Aorta (tissue), 5 donors: ENCODE measurements at places on chromosomes 3 and 15. TPM values are rescaled to one million over a fixed set of nuclear protein-coding genes. Genes with fewer than 3 reads are reported as not detected.
A peak's percentile ranks its signal among the peaks of the same experiment; 100 is the strongest.

Gene SPESP1
- 1.3 TPM for total RNA-seq

Gene THRB
- 59.7 TPM for total RNA-seq

Gene CSTA
- total RNA-seq: 9.3 TPM

Gene LYZL4
- not detected for total RNA-seq

Gene SH3BP5
- total RNA-seq: 79.9 TPM

Gene PIK3R4
- 22.3 TPM for total RNA-seq

Gene SNTN
- not detected for total RNA-seq

Gene NOX5
- 0.19 TPM for total RNA-seq

Gene LRRK1
- total RNA-seq: 34.0 TPM

Gene POLQ
- total RNA-seq: 0.23 TPM

Gene HYKK
- 4.5 TPM for total RNA-seq

DNA sequence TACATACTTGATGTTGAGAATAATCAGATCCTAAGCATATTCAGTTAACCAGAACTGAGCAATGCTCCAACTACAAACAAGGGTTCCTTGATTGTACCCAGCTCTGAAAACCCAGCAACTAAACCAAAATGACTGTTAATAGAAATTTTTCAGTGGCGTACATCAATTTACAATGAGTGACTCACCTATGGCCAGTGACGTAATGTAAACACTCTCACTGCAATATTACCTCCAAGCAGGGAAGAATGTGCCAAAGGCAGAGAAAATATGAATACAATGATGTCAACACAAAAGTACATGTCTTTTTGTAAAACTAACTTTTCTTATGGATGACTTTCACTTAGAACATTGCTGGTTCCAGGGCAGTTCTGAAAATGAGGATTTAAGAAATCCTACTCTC, 611.3 kb downstream of the EDEM1 start:
- DNase-seq: no peak

- peak; percentile 59 for DNase-seq
Observed at GRCh38 chr3:24135280-24135679, 190.2 kb downstream of the NR1D2 start.

DNA sequence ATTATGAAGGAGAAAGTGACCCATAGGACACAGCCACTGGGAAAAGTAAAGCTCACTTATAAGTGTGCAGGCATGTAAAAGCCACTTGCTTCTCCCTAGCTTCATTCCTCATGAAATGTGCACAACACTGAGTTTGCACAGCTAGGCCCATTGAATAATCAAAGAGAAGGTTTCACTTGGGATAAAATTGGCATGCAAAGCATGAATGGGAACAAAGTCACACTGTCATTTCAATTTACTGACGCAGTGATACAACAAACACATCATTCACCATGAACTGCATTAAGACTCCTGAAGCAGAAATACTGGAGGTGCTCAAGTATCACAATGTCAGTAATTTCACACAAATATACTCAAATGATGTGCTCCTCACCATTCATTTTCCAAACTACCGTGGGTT, 61.1 kb downstream of the KCNMB2 start:
- DNase-seq: no peak

- peak; percentile 88 for DNase-seq
Observed at GRCh38 chr15:59299929-59300617, 72.6 kb downstream of the MYO1E start.

- no peak for DNase-seq
Observed at GRCh38 chr15:92807971-92808571, 92.1 kb upstream of the CHD2 start.

- no peak for DNase-seq
Observed at GRCh38 chr3:189622629-189623028, 8.6 kb upstream of the TP63 start.

DNA sequence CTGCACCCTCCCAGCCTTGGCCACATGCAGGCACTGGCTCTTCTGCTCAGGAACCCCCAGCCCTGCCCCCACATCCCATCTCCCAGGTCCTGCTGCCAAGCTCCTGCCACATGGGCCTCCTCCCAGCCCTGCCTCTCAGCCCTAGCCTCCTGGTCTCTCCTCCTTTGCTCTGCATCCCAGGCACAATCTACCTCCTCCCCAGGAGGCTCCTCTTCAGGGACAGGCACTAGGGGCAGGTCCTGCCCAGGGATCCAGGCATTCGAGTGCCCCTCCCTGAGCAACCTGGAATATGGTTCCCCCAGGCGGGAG, 12.4 kb downstream of the DNAJB8 start:
- DNase-seq: no peak

GRCh38 chr3:149343951-149344350, 10.5 kb upstream of the TM4SF18 start:
- DNase-seq: no peak

DNA sequence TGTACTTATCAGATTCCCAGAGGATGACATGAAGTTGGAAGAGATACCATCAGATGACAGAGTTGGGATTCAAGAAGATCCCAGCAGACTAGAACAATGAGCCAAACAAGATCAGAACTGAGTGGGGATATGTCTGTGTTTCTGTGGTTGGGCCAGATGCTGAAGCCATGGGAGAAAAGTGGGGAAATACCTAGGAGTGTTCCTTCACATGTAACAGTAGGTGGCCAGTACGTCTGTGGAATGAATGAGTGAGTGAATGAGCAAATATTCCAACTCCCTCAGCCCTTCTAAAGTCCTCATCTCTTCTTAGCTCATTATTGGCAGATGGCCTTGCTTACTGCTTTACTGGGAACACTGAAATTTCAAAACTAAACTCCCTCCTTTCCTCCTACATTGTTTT, 32.2 kb upstream of the GREM1 start:
- DNase-seq: no peak

DNA sequence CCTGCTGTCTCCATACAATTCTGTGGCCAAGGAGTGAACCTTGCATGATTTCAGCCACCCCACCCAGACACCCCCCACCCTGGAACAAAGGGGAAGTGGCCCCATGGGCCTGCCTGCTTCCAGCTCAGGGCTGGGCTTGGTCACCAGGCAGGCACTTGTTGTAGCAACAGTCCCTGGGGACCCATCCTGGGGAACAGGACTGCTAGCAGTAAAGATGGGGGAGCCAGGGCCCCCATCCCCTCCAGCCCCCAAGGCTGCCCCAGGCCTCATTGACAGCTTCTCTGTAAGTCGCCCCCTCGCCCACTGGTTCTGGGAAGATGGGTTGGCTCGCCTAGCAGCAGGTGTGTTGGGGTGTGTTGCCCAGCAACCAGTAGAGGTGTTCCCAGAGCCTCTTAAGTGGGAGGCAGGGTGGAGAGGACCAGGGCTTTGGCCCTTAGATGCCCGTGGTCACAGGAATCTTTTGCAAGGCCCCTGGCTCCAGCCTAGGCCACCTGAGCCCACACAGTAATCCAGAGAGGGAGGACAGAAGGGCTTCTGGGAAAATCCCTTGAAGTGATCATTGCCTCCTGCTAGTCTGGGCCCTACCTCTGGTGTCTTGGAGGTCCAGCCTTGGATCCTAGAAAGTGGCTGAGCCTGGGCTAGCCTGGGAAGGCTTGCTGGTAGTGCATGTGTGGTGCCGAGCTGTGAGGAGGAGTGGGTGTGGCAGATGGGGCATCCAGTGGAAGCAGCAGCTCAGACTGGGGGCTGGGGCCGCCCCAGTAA, 48.9 kb downstream of the CYP11A1 start:
- no peak for DNase-seq

DNA sequence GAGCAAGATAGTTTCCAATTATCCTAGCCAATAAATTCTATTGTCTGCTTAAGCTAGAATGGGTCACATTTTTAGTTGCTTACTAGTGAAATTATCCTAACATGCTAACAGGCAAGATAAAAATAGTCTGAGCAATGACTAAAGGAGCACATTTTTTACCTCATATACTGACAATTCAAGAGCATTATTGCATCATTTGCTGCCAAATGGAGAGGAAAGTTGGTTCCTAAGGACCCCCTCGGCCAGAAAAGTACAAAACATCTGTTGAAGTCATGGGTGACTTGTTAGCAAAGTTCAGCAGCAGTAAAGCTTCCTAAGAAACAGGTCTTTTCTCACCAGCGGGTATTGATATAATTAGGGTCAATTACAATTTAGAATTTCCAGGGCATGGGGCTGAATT, 1001.0 kb downstream of the FHIT start:
- DNase-seq: no peak

DNA sequence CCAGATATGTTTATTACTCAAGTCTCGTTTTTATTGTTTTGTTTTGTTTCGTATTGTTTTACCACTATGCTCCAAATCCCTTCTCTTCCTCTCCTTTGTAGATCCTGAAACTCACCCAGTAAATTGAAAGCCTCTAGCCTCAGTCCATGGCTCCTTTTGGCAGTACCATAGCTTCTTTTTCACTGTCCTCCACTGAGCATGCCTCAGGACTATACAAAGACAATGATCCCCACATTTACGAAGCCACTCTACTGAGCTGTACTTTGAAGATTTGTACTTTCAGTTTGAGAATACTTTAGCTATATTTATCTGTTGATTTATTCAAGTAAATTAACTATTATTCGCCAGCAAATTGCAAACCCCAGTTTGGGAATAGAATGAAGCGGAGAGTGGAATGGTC, 159.1 kb upstream of the SLITRK3 start:
- no peak for DNase-seq

DNA sequence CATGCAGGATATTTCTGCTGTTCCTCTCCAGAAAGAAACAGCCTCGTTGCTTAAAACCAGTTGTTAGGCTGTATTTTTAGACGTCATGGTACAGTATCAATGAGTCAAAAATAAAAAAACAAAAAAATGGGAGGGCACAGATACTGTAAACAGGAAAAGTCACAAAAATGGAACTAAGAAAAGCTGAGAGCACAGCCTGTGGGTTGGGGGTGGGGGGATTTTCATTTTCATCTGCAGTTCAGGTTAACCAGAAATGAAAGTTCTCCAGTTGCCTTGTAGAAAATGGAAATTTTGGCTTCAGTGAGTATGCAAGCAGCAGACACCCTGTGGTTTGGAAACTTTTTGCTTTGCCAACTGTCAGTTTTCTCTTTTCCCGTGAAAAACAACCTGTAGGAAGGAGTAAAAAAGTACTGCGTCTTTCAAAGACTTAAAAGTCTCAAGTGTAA, 59.0 kb downstream of the FRMD4B start:
- no peak for DNase-seq

GRCh38 chr3:15310491-15311370, 21.7 kb downstream of the SH3BP5 start:
- no peak for DNase-seq

- DNase-seq: no peak
Observed at GRCh38 chr3:126264952-126265351, 84.6 kb upstream of the ALDH1L1 start.

DNA sequence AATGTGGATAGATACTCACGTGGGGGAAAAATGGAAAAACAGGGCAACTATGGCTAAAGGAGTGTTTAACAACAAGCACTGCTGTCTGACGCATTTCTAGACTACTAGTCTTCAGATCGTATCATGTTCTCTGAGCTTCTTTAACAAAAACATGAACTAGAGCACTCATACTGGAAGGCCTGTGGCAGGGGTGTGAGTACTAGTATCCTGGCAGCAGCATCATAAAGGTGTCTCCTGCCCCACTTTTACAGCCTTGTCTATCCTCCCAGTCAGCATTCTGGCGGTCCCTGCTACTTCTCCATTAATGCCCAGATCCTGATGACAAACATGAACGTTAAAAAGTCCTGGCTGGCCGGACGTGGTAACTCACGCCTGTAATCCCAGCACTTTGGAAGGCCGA, 4.0 kb downstream of the FMN1 start:
- DNase-seq: no peak

DNA sequence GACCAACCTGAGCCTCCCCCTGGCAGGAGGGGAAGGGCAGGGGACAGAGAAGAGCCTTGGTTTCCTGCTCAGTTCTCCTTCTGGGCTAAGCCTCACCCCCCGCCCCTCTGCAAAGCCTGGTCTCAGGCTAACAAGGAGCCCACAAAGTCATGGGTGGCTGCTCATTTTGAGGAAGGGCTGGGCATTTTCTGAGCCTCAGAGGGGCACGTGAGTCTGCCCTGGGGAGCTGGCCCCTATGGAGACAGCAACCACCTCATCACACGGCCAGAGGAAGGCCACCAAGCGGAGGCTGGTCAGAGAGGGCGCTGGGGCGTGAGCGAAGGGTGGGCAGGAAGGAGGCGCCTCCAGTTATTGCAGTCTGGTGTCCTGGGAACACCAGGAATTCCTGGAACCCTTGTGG, 18.7 kb downstream of the ABTB1 start:
- DNase-seq: peak; percentile 52

DNA sequence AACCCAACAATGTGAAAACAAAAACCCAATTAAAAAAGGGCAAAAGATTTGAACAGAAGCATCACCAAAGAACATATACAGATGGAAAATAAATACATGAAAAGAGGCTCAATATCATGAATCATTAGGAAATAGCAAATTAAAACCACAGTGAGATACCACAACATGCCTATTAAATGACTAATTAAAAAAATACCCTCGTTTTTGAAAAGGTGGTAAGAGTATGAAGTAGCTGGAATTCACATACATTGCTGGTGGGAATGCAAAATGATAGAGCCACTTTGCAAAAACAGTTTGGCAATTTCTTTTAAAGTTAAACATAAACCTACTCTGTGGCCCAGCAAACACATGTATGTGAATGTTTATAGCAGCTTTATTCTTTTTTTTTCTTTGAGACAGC, 75.8 kb downstream of the B3GNT5 start:
- DNase-seq: no peak

DNA sequence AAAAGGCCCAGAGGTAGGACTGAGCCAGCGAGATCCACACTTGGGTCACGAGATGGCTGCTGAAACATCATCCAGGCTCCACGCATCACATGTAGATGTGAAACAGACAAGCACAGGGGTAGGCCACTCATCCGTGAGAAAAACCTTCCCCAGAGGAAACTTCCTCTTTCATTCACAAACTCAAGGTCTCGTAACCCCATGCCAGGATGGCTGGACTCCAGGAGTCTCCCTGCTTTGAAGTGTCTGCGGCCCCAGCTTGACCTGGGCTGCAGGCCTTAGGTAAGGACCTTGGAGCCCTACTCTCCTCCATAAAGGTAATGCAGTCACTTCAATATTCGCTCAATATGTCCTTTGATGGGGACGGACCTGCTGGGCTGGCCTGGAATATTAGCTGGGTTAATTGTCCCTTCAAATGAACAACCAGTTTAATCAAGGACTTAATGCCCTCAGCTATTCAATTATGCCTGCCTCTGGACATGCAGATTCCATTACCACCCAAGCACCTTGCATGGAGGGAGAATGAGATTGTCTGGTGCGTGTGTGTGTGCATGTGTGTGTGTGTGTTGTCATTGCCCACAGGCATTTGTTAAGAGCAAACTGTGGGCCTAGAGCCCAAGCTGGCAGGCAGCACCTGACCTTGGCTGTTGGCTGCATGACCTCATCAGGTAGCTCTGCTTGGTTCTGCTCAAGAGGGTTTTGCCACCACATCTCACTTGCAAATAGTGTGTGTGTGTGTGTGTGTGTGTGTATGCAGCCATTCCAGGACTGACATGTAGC, 186.9 kb upstream of the TLE3 start:
- peak; percentile 34 for DNase-seq

DNA sequence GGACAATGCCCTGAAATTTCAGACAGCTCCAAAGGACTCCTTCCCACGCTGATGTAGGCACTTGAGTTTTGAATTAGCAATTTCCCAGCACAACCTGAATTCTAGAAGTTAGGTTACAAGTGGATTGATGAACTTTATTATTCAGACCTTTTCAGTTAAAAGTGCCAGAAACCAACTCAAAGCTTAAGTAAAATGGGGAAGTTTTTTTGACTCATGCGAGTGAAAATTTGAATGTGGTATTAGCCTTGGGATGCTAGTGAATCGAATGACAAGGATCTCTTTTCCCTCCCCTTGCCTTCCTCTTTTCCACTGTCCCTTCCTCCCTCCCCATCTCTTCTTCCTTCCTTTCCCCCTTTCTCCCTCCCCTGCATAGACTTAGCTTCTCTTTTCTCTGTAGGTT, 295.1 kb upstream of the PROK2 start:
- no peak for DNase-seq
